Esophagus squamous epithelium (tissue), 5 donors: ENCODE measurements at places on chromosomes 6 and 20.

DNA sequence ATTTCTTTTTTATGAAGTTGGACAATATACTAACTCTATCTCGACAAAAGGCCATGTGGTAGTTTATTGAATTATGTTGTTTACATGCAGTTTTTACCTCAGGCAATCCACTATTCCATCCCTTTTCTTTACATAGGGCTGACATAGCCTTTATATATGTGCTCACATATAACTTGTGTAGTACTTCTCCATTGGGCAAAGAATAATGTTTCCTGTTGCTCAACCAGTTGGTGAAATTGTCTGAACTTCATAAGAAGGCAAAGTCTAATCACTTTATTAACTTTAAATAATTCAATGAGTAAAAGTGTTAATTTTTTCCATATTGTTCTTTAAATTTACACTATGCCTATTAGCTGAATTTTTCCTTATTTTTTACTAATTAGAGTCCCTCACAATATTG lies 1272.1 kb downstream of the EPHA7 start:
- DNase-seq: no peak

DNA sequence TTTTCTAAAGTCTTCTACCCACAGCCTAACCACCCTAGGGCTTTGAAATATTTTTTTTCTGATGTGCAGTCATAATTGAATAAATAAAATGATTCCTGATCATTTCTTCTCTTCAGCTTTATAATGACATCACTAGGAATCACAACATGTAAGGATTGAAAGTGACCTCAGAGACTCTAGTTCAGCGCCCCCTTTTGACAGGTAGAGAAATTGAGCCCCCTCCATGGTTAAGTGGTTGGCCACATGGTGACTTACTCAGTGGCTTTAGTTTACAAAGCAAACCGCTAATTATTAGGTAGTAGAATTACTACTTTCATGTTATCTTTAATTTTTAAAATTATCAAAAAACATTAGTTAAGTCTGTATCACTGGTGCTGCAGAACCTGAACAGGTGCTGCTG lies 13.3 kb upstream of the SLC2A12 start:
- no peak for DNase-seq

DNA sequence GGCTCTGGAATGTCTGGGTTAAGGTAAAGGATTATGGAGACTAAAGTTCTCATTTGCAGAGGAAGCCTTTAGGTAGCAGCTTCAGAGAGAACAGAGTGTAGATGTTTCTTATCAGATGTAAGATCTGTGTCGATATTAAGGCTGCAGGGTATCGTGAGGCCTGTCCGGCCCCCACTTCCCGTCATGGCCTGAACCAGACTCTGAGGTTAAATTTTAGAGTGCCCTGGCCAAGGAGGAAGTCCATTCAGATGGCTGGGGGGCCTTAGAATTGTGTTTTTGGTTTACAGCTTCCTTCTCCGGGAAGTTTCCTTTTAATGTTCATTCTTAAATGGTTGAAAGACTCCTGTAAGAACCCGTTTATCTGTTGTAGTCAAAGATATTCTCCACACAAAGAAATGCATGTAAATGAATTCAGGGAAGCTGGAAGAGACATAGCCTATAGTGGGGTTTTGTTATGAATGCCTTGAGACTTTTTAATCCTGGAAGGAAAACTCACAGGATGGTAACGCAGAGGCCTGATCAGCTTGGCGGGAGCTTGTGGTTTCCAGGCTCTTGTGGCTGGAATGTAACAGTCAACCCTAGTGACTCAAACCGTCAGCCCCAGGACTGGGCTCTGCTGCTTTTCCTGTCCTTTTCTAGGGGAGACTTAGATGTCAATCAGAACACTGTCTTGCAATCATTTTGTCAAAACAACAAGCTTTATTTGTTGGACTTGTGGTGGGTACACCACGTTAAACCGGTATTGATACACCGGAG lies 34.7 kb downstream of the KIF25 start:
- no peak for DNase-seq

DNA sequence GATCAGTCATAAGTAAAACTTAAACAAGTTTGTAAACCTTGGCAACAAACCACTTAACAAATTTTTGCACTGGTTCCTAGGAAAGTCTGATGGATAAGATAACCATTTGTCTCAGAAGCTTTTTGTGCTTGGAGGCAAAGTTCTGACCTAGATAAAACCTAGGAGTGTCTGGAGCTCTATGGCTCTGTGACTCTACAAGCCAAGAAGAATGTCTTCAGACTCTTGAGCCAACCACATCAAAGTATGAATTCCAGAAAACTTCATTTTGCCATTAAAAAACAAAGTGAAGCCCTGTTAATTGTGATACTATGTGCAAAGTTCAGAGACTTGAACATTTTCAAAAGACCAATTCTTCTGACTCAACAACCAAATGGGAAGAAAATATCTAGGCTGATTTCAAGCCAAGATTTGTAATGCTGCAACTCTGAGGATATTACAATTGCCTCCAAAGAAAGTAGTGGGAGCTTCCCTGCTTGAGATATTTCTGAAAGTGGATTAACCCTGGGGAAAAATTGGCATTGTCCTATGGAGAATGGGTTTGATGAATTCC lies 158.1 kb upstream of the FOXQ1 start:
- DNase-seq: no peak

DNA sequence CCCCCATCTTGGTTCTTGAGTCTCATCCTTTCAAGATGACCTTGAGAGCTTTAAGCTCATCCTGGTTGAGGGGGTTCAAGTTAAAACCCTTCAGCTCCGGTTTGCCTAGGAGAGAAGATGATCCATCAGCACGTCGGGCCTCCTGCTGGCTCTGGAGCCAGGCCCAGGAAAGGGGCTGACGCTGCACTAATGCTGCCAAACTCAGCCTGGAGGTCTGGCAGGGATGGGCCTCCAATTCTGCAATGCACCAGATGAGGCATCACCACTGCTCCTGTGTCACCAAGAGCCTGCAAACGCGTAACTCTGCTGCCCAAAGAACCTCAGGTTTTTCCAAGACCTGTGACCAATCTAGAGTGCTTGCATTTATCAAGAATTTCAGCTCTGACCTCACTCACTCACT lies 6.1 kb downstream of the PDRG1 start:
- no peak for DNase-seq

DNA sequence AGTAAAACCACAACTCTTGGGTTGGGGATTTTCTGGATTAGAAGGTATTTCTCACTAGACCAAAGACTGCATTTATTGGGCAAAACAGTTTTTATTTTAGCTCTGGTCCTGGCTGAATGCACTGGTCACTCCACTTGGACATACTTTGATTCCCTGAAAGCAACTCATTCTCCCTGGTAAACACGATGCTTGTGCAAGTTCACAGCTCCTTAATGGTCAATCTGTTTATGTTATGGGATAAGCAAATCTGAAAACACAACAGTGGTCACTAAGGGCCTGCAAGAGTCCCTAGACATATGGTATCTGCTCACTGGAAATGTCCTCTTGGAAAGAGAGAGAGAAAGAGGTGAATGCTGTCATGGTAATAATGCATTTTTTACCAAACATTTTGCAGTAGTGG lies 559.8 kb downstream of the CDH26 start:
- DNase-seq: no peak

DNA sequence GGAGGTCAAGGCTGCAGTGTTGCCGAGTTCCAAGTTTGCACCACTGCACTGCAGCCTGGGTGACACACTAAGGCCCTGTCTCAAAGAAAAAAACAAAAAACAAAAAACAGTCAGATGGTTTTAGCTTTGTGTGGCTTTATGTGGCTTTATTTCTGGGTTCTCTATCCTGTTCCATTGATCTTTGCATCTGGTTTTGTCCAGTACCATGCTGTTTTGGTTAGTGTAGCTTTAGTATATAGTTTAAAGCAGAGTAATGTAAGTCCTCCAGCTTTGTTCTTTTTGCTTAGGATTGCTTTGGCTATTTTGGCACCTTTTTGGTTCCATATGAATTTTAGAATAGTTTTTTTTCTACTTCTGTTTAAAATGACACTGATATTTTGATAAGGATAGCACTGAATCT lies 225.5 kb downstream of the HDGFL1 start:
- DNase-seq: no peak

- no peak for DNase-seq
Measured at GRCh38 chr20:10922506-10922905, 248.7 kb upstream of the JAG1 start.

DNA sequence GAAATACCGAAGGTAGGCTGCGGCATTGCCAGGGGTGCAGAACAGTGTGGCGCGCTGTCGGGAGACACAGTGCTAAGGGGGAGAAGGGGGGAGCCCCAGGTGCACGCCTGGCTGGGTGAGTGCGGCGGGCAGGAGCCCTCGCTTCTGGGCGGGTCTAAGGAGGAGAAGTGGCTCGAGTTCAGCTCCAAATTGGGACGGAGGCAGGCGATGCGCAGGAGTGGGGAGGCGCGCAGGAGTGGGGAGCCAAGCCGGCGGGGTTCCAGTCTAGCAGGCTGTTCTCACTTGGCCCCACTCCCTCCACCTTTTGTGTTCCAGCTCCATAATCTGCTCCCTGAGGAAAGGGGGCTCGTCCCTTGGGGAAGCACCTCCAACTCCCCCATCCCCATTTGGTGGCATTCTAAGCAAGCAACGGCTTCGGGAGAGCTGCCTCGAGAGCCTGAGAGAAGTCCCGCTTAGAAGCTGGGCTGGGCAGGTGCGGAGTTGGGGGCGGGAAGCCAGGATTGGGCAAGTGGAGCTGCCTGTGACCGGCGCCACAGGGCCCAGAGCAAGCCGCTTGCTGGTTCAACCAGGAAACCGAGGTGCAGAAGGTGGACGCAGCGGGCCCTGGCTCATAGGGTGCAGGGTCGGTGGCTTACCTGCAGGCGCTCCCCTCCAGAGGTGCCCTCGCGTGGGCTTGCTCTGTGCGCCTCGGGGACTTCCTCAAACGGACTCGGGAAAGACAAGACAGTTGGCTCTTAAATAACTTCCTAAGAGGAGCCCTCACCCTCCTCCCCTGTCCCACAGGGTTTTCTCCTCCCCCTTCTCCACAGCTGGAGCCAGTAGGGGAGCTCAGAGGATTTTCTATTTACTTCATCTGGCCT lies at the start of gene F13A1:
TSS of gene F13A1 (minus strand) at position 711 of the 860 bp plus-strand sequence. CDS start 1,998 bp downstream, outside the sequence.
- no peak for DNase-seq
